Right ventricle myocardium superior (tissue), 1 donor: ENCODE measurements at places on chromosomes 4 and X.

DNA sequence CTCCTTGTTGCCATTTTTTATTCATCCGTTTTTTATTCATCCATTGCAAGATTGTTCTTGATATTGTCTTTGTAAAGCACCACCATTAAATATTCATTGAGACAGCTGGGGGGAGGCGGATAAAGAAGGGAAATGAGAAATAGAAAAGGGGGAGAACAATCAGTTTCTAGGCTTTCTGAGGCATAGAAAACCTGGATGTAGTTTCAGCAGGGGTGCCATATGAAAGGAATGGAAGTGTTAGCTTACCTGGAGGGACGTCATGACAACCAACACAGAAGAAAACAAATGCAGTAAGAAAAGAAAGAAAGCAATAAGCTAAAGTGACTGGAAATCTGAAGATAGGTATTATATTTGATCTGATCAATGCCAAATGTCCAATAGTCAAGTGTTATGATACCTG is 276.1 kb downstream of the GASK1B start:
- no peak for DNase-seq

DNA sequence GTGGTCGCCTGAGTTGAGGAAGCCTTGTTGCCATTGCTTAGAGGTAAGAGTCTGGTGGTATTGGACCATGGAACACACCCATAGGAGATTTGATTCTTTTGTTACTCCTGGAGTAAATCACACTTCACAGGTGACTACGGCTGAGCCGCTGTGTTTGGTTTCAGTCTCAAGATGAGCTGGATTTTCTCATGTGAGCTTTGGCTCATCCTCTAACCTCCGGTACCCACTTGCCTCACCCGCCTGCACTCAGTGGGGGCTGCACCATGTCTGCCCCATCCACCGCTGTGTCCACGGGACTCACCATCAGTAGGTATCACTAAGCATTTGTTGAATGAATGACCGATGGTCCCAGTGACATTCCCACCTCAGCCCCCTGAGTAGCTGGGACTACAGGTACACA is 52.7 kb downstream of the HTT-AS start:
- no peak for DNase-seq

DNA sequence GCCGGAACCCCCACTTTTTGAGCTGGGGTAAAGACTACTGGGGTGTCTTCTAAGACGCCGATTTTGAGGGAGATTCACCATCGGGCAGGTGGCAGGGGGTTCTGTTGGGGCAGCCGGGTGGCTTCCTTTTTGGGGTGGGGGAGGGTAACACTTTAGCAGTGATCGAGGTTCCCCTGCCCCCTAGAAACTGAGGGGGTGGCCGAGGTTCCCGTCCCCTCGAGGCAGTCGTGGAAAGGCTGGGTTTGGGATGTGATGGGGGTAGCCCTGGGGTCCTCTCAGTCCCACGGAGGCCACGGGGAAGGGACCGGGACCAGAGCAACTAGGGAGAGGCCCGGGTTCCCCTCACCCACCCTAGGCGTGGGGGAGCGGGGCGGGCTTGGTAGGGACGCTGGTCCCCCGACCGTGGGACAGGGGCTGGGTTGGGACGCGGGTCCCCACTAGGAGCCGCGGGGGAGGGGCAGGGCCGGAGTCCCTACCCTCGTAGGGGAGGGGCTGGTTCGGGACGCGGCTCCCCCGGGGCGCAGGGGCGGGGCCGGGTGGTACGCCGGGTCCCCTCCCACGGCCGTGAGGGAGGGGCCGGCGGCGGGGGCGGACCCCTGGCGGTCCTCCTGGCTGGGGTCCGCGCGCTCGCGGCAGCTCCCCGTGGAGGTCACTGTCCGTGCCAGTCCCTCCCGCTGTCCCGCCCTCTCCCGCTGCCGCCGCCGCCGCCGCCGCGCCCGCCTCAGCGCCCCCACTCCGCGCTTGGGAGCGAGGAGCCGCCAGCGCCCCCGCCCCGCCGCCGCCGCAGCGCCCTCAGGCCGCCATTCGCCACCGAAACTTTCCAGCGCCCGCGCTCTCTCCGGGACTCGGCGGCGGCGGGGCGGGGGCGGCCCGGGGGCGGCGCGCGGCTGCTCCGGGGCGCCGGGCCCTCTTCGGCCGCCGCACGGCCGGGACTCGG is at the start of gene TBL1X:
TSS of gene TBL1X (plus strand) at position 624 of the 937 bp plus-strand sequence. CDS start 188,529 bp downstream, outside the sequence.
- peak; percentile 74 for DNase-seq

DNA sequence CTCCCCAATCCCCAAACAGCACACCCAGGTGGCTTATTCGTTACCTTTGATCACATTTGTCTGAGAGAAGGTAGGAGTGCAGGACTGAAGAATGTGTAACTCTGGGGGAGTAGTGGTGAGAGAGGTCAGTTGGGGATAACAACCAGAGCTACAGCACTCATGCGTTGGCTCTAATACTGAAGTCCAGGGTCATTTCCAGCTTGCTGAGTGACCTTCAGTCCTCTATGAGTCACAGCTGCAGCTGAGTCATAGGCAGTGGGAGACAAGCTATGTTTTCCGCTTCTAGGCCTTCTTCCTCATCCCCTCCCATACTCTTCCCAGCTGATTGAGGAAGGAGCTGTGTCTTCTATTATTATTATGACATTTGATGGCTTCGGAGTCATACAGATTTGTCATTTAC is 31.6 kb upstream of the CT47C1 start:
- DNase-seq: peak; percentile 45

DNA sequence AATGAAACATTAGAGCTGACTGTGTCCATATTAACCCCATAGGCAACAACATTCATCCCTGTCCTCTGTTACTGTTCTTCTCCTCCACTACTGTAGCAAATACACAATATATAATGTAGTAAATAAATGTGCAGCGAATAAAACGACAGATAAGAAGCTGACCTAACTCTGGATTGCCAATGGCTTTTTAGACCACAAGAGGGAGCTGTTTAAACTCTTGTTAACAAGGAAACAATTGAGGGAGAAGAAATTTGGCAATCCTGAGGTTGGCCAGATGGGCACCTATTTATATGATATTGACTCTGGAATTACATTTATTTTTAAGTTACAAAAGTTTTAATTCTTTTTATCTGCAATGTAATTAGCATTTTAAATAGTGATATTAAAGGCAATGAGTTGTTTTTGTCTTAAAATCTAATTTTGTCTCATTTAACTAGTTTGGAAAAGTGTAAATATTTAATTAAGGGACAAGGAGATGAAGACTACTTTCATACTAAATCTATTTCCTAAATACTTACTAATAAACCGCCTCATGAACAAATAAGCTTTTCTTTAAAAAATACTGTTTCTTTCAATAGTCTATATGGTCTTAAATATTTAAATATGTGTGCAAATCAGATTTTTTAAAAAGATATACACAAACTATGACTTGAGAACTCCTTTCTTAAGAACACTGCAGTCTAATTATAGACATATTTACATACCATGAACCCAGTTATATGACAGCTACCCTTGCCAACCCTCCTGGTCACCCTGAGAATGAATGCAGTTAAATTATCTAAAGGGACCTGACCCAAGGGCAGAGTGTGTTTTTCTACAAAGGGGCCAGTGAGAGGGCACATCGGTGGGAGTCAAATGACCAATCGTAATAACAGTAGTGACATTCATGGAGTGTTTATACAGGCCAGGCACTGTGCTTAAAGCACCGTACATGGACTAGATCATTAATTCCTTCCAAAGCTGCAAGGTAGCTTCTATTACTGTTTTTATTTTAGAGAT is 52.9 kb upstream of the HPF1 start:
- DNase-seq: no peak

DNA sequence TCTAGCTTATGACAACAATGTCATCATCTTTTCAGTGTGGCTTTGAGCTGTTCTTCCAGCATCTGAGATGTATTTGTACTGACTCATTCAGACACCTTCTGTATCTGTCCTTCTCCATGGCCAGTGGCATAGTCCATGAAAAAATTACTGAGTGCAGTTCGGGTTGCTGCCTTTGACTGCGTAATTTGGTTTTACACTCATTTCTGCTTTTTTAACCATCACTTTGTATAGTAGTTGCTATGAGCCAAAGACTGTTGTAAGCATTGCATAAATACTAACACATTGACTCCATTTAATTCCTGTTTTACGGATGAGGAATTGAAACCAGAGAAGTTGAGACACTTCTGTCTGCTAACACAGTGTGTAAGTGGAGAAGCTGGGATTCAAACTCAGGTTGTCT is 190.7 kb upstream of the MID1 start:
- DNase-seq: no peak

DNA sequence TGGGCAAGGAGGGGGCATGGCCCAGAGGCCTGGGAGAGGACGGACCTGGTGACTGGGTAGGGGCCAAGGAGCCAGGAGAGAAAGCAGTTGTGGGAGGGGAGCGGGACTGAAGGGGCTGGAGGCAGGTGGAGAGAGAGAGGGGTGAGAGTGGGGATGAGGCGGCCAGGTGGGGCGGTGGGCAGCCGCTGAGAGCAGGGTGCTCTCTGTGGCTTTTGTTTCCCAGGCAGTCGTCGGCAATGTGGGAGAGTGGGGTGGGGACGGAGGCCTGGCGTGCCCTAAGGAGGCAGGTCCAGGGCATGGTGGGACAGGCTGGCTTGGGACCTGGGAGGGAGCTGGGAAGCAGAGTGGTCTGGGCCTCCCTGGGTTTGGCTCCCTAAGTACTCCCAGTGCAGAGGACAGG is 3.2 kb upstream of the ATP2B3 start:
- DNase-seq: no peak

GRCh38 chr4:1105067-1105466 is 8.3 kb downstream of the RNF212 start:
- no peak for DNase-seq

GRCh38 chrX:15985937-15986336 is 131.3 kb upstream of the AP1S2 start:
- no peak for DNase-seq

GRCh38 chrX:150324919-150325318 is 38.2 kb upstream of the MAMLD1 start:
- no peak for DNase-seq

DNA sequence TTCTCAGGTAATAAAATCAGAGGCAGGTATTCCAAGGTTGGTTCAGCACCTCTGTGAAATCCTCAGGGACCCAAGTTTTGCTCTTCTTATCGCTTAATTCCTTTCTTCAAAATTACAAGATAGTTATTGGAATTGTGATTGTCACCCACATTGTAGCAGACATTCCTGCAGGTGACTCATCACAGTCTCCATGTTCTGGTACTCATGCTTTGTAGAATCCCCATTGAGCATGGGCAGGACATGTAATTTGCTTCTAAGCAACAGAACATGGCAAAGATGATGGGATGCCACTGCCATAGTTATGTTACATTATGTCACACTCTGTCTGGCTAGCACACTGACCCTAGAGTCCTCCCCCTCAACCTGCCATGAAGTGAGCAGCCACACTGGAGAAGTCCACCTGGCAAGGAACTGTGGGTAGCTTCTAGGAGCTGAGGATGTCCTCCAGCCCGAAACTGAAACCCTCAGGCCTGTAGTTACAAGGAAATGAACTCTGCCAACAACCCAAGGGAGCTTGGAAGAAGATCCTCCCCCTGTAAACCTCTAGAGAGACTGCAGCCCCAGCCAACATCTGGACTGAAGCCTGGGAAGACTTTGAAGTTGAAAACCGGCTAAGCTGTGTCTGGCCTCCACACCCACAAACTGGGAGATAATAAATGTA is 58.3 kb upstream of the GUCY1A1 start:
- DNase-seq: no peak

DNA sequence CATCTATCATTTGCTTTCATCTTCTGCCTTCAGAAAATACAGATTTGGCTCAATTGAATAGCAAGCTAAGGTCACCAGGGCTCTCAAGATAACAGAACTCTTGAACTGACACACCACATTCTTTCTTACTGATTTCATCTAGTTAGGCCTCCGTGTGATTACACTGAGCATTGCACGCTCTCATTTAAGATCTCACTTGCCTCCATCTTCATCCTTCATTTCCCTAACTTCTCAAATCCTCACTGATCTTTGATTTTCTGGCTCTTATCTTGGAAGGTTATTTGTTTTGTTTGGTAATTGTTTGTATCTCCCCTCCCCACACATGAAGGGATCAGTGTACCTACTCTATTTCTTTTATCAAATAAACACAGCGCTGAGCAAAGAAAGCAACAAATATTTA is 47.7 kb downstream of the MANBA start:
- DNase-seq: no peak

GRCh38 chr4:142016031-142016430 is 379.6 kb downstream of the IL15 start:
- DNase-seq: no peak
